ENCODE measurements at places on chromosomes 5 and 9.

- no peak for DNase-seq
Measured at GRCh38 chr9:122088880-122089706, 4.0 kb downstream of the TTLL11 start.

GRCh38 chr9:98929895-98930341 is 13.8 kb upstream of the COL15A1 start:
- no peak for DNase-seq

DNA sequence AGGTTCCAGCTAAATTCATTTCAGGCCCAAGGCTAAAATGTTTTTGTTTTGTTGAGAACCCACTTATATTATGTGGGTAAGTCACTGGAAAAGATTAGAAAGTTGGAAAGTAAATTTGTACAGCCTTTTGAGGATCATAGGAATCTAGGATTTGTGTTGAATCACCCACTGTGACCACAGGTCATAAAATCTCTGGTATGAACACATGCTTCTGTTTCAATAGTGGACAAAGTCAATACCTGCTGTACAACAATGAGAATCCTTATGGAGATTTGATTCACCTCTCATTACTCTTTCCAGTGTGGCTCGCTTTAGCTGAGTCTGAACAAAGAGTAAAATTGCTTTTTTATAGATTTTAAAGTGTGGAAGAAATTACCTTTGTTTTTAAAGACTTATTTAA is 369.5 kb downstream of the TMEM167A start:
- no peak for DNase-seq

GRCh38 chr9:114231719-114232449 is 76.5 kb downstream of the COL27A1 start:
- no peak for DNase-seq

- no peak for DNase-seq
Measured at GRCh38 chr9:89807682-89808075, 202.9 kb downstream of the GADD45G start.

GRCh38 chr9:80218328-80218727 is 646.6 kb downstream of the TLE4 start:
- DNase-seq: no peak

GRCh38 chr9:132554755-132555154 is 27.7 kb upstream of the BARHL1 start:
- no peak for DNase-seq

- DNase-seq: peak; percentile 49
Measured at GRCh38 chr9:16207161-16207560, 654.3 kb downstream of the CCDC171 start.

DNA sequence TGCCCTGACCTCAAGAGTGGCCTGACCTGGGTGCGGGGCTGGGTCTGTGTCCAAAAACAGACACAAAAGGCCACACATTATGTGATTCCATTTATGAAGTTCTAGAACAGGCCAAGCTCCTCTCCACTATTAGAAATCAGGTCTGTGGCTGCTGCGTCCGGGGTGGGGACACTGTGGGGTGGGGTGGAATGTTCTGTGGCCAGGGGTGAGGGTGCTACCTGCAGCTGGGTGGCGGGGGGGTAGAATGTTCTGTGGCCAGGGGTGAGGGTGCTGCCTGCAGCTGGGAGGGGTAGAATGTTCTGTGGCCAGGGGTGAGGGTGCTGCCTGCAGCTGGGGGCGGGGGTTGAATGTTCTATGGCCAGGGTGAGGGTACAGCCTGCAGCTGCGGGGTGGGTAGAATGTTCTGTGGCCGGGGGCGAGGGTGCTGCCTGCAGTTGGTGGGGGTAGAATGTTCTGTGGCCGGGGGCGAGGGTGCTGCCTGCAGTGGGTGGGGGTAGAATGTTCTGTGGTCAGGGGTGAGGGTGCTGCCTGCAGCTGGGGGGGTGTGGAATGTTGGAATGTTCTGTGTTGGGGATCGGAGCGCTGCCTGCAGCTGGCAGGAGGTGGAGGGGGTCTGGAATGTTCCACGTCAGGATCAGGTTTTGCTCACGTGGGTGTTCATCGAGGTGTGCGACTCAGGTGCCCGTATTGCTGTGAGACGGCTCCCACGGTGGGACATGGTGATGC is 8.3 kb downstream of the LCN12 start:
- DNase-seq: peak; percentile 63

GRCh38 chr5:125198270-125198974 is 452.0 kb upstream of the ZNF608 start:
- no peak for DNase-seq

DNA sequence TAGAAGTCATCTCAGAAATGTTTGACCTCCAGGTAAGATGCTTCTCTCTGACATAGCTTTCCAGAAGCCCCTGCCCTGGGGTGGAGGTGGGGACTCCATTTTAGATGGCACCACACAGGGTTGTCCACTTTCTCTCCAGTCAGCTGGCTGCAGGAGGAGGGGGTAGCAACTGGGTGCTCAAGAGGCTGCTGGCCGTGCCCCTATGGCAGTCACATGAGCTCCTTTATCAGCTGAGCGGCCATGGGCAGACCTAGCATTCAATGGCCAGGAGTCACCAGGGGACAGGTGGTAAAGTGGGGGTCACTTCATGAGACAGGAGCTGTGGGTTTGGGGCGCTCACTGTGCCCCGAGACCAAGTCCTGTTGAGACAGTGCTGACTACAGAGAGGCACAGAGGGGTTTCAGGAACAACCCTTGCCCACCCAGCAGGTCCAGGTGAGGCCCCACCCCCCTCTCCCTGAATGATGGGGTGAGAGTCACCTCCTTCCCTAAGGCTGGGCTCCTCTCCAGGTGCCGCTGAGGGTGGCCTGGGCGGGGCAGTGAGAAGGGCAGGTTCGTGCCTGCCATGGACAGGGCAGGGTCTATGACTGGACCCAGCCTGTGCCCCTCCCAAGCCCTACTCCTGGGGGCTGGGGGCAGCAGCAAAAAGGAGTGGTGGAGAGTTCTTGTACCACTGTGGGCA is 642 bp downstream of the CSF2 start:
- DNase-seq: no peak

- no peak for DNase-seq
Measured at GRCh38 chr5:122102825-122103224, 24.8 kb upstream of the LOX start.

- DNase-seq: no peak
Measured at GRCh38 chr5:93577854-93578812, 2.9 kb downstream of the NR2F1-AS1 start.

GRCh38 chr5:87769157-87769556 is 356.4 kb upstream of the CCNH start:
- no peak for DNase-seq

DNA sequence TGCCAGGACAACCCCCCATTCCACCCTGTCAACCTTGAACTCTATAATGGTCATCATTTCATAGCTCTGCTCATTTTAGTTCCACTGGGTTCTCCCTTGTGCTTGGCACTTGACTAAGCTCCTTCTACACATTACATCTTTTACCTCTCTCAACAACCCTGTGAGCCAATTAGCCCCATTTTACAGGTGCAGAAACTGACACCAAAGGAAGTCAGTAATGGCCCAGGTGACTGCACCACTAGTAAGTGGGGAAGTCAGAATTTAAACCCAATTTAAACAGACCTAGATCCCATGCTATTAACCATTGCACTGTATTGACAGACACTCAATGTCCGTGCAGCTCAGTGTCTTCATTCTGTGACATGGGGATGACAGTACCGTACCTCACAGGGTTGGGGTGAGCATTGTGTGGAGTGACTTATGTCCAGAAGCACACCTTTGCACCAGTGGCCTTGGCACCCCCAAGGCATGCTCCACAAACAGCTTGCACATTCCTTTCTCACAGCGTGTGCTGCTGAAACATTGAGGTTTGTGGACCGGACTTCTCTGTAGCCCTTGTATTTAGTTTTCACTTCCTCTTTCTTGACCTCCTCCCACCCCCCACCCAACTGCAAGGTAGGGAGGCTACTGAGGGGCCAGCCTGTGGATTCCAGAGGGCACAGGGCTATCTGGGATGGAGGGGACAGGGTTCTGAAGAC is 23.1 kb downstream of the IRF1 start:
- no peak for DNase-seq

DNA sequence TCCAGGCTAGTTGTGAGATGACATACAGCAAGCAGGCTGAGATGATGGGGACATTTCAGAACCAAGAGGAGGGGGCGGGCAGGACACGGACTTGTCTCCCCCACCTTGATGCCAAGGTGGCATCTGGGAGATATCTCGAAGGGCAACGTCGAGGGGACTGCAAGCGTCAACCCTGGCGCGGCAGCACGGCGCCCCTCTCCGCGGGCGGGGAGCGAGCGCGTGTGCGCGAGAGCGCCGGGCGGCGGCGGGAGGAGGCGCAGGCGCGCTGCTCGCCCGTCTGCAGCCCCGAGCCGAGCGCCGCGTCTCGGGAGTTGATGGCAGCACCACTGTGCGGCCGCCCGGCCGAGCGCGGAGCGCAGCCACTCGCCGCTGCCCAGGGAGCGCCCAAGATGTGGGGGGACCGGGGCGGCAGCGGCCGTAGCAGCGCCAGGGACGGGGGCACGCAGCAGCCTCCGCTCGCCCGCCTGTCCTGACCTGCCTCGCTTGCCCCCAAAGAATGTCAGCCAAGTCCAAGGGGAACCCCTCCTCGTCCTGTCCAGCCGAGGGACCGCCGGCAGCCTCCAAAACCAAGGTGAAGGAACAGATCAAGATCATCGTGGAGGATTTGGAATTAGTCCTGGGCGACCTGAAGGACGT is at the start of gene PRR16:
PRR16 (plus strand) TSS at position 310 of the 636 bp plus-strand sequence.
- no peak for DNase-seq

- DNase-seq: peak; percentile 28
Measured at GRCh38 chr9:79129865-79130480, 441.8 kb upstream of the TLE4 start.

DNA sequence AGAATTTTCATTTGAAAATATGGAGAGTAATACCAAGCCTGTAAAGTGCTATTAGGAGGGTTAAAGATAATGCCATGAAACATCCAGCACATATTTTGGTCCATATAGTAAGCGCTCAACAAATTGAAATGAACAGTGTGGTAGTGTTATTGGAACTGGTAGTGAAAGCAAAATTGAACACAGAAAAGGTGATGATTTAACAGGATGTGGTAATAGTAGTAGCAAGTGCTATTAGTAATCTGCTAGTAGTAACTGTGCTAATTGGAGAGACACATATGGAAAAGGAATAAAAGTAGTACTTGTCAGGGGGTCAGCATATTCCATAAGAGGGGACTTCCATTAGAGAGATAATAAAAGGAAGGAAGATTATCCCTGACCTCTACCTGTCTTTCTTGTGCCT is 187.3 kb downstream of the HTR1A start:
- DNase-seq: no peak

DNA sequence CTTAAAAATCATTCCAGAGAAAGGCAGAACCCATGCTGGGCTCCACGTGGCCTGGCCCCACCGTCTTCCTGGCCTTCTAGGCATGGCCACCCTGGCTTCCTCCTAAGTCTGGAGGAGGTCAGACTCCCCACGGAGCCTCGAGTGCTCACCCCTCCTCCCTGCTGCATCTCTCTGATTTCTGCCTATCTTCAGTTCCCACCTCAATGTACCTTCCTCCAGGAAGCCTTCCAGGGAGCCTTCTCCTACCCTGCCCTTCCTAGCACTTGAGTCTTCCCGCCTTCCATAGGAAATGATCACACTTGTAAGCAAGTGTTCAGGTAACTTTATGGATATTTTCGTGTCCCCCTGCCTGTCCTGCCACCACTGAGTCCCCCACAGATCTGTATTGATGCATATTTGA is 92.0 kb downstream of the MVB12B start:
- DNase-seq: no peak

DNA sequence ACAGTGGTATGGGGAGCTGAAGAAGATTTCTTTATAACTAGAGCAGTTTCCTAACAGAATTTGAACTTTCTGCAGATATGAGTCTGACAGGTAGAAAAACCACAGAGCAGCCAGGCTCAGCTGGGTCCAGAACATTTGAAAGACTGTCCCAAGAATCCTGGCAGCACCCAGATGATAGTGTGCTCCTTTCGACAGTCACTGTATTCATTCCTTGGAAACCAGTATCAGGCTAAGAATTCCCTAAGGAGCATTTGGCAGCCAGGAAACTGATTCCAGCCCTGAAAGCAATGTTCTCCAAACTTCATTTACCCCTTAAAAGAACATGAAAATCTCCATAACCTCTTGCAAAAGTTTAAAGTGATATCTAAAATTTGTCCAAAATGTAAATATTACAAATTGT is 123.0 kb upstream of the MTAP start:
- no peak for DNase-seq

GRCh38 chr5:75130818-75131349 is 78.5 kb upstream of the GCNT4 start:
- no peak for DNase-seq

- no peak for DNase-seq
Measured at GRCh38 chr5:31404325-31404724, 127.6 kb downstream of the DROSHA start.

- no peak for DNase-seq
Measured at GRCh38 chr9:76917299-76917698, 11.4 kb upstream of the PRUNE2 start.

DNA sequence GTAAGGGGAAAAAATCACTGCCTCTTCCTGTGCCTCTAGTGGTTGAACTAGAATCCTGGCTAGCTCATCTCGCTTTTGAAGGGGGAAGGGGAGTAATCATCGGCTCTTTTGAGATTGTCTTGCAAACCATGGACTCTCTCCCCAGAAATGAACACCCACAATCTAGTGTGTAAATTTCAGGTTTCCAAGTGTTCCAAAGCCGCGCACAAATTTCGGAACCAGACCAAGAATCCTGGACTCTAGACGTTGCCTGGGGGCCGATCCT is 4.9 kb upstream of the FOXE1 start:
- no peak for DNase-seq

GRCh38 chr9:130344366-130344765 is 78.8 kb downstream of the HMCN2 start:
- DNase-seq: no peak

- DNase-seq: peak; percentile 23
Measured at GRCh38 chr9:134689321-134690181, 47.9 kb downstream of the COL5A1 start.

- no peak for DNase-seq
Measured at GRCh38 chr5:140106805-140107311, 7.1 kb upstream of the PURA start.

DNA sequence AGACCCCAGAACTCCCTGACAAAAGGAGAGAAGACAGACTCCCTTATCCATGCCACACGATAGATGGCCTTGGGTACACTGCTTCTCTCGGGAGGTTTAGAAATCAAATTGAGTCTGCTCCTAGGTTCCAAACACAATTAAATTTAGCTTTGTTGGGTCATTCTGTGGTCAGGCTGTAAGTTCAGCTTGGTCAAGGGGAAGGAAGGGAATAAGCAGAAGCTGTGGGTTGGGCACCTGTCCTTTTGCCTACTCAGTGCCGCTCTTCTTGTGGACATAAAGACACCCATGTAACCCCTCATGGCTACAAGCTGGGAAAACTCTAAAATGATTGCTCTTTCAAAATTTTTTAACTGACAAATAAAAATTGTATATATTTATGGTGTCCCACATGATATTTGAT is 19.1 kb upstream of the AK3 start:
- DNase-seq: no peak
